ENCODE measurements at places on chromosomes 16 and 17.

DNA sequence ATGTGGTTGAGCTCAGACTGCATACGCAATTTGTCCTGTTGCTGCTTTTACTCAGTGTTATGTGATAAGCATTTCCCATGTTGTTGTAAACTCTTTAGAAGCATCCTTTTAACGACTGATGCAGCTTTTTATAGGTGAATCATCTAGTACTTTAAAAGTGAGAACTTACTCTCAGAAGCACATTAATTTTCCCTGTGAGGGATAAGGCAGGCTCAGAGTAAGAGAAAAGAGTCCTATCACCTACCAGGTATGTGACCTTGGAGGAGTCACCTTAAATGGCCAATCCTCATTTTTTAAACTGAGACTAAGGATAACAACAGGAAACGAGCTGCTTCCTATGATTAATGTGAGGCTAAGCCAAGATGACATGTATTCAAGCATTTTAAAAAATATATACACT lies 34.4 kb upstream of the GAN start:
- DNase-seq: no peak

- DNase-seq: no peak
These were observed 25.0 kb downstream of the HOXB1 start for GRCh38 chr17:48505788-48506187.

DNA sequence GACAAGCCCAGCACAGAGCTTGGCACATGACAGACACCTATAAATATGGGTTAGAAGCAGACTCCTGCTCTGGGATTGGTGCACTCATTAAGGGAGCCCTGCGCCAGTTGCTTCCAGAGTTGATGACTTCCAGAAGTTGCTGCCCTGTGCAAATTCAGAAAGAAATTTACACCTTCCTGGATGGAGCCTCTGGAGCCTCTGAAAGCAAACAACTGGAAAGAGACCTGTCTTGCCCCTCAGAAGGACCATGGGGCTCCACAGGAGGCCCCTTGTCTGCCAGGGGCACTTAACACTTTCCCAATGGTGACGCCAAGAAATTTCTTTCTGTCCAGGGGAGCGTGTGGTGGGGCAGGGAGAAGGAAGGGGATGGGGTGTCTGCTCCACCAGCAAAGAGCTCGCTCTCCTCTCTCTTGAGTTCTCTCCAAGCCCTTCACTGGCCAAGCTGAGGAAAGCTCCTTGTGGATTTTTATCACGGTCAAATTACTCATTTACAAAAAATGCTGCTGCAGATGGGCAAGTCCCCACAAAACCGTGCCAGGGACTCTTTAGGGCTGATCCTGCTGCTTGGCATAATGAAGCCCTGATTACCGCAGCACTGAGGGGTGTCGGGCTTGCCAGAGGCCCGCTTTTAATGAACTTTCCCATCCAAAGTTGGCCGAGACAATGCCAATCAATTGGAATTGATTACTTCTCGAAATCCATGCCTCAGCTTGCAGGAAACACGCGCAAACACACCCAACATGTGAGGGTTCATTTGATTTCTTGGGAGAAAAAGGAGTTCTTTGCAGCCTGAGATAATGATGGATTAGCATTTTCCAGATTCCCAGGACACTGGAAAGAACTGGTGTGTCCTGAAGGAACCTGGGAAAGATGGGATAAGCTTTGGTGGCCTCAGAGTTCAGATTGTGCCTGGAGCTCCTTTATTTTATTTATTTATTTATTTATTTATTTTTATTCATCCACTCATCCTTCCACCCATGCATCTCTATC lies 583.6 kb upstream of the CDH5 start:
- DNase-seq: no peak

GRCh38 chr17:39599665-39600231 lies 8.0 kb downstream of the NEUROD2 start:
- DNase-seq: peak; percentile 57

- DNase-seq: peak; percentile 45
These were observed 113.9 kb downstream of the AMFR start for GRCh38 chr16:56311208-56312027.

GRCh38 chr16:80347900-80348299 lies 192.9 kb upstream of the DYNLRB2 start:
- DNase-seq: no peak

DNA sequence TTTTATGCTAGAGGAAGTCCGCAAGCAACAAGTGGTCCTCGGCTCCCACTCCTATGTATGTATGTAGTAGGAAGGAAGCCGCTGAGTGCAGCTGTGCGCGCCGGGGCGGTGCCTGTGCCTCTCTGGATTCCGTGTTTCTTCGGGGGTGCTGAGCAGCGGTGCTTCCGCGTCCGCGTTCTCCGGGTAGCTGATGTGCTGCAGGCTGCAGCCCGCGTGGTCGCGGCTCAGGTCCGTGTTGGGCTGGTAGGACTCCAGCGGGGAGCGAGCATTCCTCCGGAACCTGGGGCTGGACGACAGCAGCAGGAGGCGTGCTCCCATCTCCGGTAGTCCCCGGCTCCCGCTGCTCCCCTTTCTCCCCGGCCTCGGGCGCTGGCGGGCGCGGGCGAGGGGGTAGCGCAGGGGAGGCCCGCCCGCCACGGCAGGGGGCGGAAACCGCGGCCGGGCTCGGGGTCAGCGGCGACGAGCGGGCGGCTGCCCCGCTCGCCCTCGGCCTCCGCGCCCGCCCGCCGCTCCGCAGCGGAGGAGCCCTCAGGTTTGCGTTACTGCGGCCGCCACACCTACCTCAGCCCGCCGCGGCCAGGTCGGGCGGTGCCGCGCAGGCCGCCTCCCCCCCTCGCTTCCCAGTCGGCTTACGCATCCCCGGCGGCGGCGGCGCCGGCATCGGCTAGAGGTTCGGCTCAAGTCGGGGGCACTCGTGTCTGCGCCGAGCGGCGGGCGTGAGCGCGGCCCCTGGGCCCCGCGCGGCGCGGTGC lies 487 bp downstream of the C17orf67 start:
- DNase-seq: no peak

- no peak for DNase-seq
These were observed 3.1 kb upstream of the HOXB2 start for GRCh38 chr17:48547808-48548522.

Measured in D341Med (cell line).